ENCODE measurements at places on chromosomes 6 and 20. TPM values are rescaled to one million over a fixed set of nuclear protein-coding genes. Genes with fewer than 3 reads are reported as not detected.

Gene PFDN6
- 136 TPM for total RNA-seq

Gene TRAM2
- total RNA-seq, result 116 TPM

Gene DUSP15
- total RNA-seq, result 3.2 TPM

Gene SNAP25
- 11.9 TPM for total RNA-seq

Gene AGPAT4
- 12.0 TPM for total RNA-seq

Gene FNDC11
- total RNA-seq, result not detected

Gene TGM3
- not detected for total RNA-seq

Gene ID1
- total RNA-seq, result 1,771 TPM

Gene RIMS1
- 0.76 TPM for total RNA-seq

Gene SLC26A8
- not detected for total RNA-seq

Gene CD93
- 1.5 TPM for total RNA-seq

Gene COL11A2
- 0.02 TPM for total RNA-seq

Gene ATF6B
- total RNA-seq, result 25.3 TPM

Gene SLC32A1
- not detected for total RNA-seq
